ENCODE measurements at places on chromosomes 6 and 20.

GRCh38 chr6:16004934-16005679 lies 123.8 kb upstream of the MYLIP start:
- DNase-seq, result no peak

DNA sequence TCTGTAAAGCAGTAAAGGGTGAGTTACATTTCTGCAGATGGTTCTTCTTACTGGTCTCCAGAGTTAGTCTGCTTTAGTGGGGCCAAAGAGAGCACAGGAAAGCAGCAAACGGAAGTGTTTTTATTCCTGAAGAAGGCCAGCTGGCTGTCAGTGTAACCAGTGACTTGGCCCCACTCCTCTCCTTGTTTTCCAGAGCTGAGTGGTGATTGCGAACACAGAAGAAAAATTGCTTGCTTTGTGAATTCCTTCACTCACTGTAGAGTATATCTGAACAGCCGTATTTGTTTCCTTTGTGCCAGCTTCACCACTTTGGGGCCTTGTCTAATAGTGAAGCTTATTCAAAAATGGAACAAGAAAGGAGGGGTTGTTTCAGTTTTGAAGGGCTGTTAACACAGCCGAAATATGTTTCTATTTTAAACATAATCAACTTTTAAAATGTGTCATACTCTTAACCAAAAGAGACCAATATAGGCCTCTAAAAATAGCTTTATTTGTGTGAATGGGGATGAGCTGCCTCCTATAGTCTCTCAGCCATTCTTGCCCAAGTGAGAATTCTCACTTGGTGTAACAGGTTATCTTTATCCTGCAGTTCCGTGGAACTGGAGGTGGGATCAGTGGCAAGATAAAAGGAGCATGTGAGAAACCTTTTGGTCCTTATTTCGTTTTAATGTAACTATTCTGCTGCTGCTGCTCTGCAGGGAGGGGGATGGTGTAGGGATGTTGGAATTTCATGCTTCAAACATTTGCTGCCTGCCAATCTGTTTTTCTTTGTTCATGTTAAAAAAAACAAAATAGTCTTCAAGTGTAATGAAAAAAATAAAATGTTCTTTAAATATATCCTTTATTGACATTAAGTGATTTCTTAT lies 37.8 kb downstream of the ZC2HC1B start:
- no peak for DNase-seq

DNA sequence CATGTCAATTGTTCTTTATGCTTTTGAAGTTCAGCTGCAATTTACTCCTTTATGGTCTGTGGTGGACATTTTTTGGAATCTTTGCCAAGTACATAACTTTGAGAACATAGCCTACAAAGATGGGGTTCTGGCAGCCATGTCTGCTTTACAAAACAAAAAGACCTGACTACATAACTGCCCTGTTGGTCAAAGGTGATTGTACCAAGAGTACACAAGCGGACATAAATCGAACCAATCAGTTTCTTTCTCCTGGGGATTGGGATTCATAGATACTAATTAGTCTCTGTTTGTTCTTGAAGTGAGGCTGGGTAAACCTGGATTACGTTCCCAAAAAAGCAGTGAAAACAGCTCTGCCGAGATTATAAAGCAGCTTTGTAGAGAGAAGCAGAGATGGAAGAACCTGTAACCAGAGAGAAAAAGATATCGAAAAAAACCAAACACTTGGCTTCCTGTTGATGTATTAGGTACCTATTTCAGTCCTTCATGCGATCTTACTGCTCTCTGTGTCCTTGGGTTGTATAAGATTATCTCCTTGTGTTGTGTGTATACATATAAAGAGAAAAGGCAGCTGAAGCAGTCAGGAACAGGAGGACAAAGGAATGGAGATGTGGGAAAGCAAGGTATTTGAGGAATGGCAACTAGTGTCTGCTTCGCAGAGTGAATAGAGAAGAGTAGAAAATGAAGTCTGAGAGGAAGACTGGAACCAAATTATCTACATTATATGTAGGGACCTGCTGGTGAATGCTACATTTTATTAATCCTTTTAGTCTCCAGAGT lies 2.7 kb upstream of the ZFAND3 start:
- no peak for DNase-seq

GRCh38 chr20:23178806-23179205 lies 92.7 kb upstream of the CD93 start:
- no peak for DNase-seq

- DNase-seq, result no peak
These were observed 768.4 kb downstream of the TFAP2A start for GRCh38 chr6:9646342-9647070.

DNA sequence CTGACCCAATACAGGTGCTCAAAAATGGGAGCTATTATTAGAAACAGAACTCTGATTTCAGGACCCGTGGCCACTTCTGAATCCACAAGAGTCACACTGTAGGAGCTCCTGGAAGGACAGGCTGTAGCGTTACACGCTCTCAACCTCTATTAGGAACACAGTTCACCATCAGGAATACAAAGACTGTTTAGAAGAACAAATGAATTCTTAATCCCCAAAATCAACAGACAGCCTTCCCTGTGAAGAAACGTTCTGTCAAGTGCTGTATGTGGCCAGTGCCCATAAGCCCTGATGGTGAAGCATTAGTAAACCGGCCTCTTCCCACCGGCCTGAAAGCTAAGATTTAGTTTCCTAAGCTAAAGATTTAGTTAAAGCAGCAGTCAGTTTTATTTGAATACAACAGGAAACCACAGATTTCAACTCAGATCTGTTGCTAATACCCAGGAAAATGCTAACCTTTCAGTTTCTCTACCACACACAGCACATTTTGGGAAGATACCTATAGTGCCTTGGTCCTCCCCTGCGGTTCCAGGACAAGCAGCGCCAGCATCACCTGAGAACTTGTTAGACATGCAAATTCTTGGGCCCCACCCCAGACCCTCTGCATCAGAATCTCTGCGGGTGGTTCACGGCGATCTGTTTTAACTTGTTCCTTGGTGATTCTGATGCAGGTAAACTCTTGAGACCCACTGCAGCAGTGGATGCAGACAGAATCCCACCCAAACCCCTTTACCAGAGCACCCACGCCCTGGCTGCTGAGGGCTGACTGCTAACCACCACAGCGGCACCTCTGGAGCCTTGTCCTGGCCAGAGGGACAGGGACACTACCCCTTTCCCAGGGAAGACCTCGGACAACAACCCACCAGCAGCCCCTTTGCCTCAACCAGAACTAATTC lies 33.4 kb downstream of the MTRES1 start:
- DNase-seq, result no peak

GRCh38 chr20:3592931-3593330 lies 70.3 kb downstream of the GFRA4 start:
- no peak for DNase-seq

DNA sequence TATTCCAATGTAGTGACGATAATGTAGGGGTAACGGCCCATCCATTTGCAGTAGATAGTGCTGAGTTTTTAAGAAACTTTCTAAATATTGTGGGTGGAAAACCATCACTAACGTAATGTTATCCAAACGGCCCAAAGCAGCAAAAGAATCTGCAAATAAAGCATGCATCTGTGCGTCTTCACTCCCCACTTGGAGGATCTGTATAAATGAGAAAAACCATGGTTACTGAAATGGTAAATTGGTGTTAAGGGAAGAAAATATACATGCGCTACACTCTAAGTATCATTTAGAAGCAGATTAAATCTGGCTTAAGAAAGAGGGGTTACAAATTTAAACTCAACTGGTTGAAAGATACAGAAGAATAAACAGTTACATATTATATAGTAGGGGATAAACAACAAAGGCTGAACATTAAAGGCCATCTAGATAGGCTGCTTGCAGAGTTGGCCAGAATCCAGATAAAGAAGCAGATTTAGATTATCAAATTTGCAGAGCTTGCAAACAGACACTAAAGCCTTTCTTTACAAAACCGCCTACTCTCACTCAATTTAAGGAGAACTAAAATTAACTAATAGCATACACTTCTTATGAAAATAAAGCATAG lies 93.3 kb downstream of the SESN1 start:
- DNase-seq, result no peak

GRCh38 chr6:149078211-149078782 lies 239.2 kb upstream of the TAB2 start:
- DNase-seq, result no peak

DNA sequence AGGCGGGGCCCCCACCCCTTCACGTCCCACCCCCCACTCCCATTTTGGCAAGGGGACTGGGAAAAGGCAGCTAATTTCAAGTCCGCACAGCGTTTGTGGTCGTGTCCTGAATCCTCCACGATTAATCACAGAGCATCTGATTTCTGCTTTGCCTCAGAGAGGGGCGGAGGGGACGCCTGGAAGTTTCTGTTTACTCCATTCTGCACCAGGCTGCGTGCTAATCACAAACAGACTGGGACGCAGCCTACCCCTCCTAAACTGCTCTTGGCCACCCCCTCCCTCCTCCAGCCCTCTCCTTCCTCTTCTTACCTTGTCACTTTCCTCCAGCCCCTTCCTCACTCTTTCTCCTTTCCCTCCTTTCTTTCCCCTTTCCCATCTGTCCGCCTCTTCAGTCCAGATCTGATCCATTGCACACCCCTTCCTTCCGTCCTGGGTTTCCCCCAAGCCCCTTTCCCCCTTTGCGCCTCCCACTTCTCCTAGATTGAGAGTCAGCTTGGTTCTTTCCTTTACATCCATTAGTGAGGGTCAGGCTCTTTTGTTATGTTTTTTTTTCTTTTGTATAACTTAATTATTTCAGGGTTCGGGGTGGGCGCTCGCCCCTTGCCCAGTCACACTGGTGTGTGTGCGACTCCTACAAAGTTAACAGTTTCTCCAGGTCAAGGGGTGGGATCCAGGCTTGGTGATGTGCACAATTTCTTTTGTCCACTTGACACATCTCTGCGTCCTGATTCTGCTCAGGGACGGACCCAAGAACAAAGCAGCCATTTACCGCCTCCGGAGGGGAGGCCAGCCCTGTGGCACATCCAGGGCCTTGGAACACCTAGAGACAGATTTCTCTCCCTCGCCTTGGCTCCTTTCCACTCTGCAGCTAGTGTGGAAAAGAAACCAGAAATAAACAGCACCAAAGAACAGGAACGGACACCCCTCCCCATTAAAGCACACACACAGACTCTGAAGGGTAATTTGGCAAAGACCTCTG lies 520 bp upstream of the RIPOR3 start:
- DNase-seq, result no peak

DNA sequence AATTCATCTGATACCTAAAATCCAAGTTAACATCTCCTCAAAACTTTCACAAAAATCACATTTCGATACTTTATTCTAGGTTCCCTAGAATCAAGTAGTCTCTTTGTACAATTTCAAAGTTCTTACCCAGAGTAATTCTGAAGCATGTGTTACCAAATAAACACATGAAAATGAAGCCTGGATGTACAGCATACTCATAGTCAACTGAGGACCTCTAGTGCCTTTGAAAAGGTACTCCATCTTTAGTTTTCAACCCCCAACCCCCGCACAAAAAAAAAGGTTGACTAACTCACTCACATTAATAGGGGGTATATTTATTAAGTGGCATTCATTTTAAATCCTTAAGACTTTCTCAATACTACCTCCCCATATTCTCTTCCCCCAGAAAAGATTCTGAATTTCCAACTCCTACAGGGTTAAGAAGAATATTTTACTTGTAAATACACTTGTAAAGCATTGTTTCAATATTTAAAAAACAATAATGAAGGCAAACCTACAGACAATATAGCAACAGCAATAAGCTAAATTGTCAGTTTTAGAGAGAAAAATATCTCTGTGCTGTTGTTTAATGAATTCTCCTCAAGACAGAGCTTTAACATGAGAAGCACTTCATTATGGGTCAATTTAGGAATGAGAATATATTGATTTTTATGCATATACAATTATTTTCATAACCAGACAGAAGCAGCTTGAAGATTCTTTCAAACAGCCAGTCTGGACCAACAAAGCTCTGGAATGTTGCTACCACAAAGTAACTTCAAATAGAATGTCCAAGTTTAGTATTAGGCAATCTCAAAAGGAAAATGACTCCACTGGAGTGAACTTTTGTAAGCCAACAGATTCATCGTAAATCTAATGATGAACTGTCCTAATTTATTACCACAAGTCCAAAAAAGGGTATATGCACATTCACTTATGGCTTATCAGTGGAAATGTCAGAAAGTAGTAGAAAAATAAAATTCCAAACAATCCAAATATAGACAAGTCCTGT lies 3.3 kb downstream of the PLN start:
- DNase-seq, result no peak

GRCh38 chr20:61031101-61031830 lies 220.8 kb upstream of the CDH4 start:
- no peak for DNase-seq

DNA sequence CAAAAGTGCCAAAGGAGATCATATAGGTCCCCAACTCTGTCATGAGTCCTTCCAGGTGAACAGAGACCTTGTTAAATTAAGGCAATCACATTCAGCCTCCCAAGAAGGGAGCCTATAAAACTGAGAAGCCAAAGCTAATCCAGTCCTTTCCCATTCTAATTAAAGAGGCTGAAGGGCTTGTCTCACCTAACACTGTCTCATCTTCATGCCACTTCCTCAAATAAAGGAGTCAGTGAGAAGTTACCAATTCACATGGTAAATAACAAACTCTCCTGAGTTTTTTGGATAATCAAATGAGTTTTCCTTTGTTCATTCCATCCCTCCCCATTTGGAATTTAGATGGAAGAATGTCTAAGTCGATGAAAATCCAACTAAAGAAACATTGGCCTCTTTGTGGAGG lies 242.8 kb downstream of the UST start:
- DNase-seq, result no peak

DNA sequence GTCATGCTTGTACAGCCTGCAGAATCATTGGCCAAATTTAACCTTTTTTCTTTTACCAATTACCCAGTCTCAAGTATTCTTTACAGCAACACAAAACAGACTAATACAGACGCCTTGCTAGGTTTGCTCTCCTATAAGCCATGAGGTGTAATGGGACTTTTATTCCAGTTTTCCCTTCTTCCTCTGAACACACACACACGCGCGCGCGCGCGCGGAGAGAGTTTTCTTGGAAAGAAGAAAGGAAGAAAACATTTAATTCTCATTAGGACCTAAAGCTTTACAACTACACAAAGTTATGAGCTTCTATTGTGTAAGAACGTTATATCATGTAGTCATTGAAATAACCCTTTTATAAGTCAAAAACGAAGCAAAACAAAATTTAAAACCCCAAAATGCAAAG lies 681.6 kb upstream of the FLRT3 start:
- no peak for DNase-seq

GRCh38 chr6:130140084-130140483 lies 82.7 kb downstream of the SAMD3 start:
- DNase-seq, result no peak

DNA sequence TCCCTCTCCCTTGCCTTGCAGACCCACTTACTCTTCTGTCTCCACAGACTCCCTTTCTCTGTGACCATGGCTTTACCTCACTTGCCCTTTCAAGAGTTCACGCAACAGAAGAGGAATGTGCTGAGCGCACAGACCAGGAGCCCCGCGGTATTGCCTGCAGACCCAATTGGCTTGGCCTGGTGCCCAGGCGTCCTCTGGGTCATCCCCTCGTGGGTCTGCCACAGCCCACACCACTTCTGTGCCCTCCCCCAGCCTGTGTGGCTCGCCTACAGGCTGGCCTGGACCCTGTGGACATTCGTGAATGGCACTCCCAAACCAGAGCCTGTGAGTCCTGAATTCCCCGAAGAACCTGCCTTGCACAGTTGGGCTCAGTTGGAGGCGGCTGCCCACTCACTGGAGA lies 15.3 kb upstream of the NINL start:
- no peak for DNase-seq
